WTC11 (cell line): ENCODE measurements at places on chromosomes 6 and 20.

DNA sequence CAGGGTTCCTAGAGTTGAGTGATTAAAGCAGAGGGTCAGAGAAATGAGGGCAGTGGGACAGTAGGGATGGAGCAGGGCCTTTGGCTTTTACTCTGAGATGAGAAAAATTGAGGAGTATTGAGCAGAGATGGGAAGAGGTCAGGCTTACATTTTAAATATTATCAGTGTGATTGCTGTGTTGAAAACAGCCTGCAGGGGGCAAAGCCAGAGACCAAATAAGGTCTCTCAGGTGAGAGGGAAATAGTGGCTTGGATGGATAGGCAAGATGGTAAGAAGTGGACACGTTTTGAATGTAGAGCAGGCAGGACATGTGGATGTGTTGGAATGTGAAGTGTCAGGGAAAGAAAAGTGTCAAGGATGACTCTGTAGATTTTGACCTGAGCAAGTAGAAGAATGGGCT is 105.0 kb upstream of the MAP3K7 start:
- peak; percentile 22 for DNase-seq

DNA sequence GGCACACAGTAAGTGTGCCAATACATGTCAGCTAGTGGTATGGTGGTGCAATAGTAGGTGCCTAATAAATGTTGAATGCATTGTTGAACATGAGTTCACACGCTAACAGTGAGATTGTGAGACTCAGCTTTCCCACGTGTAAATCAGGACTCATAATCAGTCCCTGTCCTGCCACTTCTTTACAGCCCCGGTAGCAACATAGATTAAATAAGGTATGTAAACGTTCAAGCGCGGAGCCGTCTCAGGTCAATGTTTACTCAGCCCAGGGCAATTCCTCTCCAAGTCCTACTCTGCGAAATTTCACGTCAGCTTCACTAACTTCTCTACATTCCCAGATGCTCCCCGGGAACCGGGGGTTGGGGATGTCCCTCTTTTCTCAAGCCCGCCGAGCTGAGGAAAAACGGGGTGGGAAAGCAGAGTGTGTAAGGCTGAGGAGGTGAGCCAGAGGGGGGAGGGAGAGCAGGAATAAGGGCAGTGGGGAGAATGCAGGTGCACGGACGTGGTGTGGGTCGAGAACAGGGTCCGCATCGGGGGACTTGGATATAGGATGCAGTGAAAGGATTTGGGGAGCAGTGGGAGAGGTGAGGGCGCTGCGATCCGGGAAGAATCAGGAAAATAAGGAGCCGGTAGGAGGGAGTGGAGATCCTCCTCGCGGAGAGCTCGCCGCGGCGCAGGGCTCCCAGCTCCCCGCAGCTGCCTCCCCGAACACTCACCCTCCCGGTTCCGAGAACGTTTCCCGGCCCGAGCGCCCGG is 544 bp upstream of the TP53INP2 start:
- peak; percentile 26 for DNase-seq

GRCh38 chr20:54122189-54122588 is 51.6 kb downstream of the CYP24A1 start:
- DNase-seq = no peak

DNA sequence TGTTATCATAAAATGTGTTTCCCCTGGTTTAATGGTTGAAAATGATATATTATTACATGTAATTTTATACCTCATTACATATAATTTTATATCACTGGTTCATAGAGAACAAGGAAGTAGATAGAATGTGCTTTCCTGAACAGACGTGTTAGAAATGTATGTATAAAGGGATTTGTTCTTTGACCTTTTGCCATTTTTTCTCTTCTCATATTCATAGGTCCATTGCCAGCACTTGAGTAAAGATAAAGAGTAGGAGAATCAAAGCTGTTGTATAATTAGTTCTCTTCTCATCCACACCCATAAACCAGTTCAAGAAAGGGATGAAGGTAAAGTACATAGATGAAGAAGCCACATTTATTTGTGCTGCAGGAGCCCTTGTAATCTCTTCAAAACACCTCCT is 46.7 kb downstream of the RNF217 start:
- DNase-seq = no peak

DNA sequence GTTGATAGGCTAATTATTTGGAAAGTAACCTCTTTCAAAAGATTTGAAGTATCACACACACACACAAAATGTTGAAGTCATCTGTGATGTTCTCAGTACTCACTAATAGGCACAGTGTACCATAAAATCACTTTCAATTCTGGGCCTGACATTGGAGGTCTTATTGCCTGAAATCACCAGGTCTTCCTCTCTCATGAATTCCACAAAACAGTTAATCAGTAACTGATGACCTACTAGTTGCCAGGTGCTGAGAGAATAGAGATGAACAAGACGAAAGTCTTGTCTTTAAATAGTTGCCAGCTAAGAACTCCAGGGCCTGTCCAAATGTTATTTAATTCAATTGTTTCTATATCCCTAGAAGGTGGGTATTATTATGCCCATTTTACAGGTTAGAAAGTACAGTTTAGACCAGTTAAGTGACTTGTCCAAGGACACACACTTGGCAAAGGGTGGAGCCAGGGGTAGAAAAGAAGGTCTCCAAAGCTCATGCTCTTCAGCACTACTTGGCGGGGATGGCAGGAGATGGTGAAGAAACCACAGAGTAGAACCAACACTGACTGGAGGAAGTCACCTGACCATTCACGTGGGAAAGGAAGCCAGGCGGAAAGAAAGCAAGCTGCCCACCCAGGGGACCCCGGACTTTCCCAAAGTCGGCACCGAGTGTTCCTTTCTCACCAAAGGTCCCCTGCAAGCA is 116.4 kb downstream of the KIF6 start:
- DNase-seq = no peak

- no peak for DNase-seq
Measured at GRCh38 chr6:50270415-50270814, 220.7 kb upstream of the DEFB112 start.

DNA sequence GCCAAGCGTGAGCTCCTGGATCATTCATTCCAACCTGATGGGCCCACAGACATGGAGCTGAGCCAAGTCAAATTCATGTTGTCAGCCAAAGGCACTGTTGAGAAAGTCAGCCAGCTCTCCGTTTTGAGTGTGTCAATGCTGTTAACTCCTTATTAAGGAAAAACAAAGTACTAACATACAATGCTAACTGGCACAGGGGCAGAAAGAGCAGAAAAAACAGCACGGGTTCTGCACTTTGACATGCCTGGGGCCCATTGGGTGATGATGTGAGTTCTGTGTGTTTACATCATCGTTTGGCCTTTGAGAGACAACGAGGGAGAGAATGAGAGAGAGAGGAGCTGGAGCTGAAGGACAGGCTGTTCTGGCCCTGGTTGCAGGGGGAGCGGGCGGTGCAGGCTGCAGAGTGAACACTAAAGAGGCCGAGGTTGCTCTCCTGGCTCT is 85.9 kb downstream of the SMOC2 start:
- no peak for DNase-seq

GRCh38 chr6:166466178-166467122 is 83.7 kb upstream of the MPC1 start:
- no peak for DNase-seq

GRCh38 chr20:2659547-2659946 is 4.5 kb downstream of the IDH3B start:
- no peak for DNase-seq

DNA sequence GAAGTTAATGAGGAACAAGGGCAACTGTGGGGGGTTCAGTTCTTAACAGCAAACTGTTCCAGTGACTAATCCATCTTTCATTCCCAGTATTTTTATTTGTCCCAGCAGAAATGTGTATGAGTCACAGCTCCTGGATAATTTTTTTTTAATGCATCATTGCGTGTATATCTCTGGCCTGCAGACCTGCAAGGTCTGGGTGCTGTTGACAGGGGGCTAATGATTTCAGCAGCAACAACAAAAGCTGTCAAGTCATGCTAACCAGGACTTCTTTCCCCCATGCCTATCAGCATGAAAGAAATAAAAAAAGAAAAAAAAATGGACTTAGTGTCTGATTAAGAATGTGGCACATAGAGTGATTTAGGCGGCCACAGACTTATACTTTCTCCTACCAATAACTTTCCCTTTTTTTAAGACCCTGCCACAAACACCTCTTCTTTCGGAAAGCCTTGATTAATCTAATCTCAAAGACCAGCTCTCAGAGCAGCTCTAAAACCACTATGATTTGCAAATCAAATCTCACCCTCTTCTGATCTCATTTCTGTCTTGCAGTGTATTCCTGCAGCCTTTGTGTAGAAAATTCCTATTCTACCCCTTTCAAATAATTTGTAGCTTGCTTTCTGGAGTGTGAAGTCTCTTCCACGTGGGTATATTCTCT is 14.2 kb upstream of the PREX1 start:
- DNase-seq = no peak

DNA sequence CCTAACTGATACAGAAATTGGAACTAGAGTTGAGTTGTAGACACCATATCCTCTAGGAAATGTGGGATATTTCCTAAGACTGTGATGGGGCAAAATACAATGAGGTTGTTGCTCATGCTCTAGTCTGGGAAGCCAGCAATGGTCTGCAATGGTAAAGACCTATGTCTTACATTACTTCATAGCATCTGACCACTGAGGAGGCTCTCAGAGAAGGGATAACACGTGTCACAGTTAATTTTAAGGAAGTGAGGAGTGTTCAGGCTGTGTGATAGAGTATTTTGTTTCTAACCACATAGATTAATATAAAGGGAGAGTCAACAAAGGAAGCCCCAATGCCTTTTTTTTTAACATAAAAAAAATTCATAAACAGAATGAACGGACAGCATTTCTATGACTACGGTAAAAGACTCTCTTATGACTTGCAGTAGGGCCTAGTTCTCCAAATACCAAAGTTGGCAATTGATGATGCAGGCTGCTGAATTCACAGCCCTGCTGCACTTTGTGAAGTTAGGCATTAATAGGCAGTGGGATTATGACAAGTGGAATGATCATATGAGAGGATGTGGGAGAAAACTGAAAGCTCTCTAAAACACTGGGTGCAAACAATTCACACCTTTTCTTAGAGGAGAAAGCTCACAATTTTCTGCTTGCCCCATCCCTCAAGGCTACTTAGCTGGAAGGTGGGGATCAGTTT is 13.7 kb downstream of the KCNS1 start:
- no peak for DNase-seq

GRCh38 chr20:63639093-63639975 is 12.4 kb upstream of the GMEB2 start:
- no peak for DNase-seq

- no peak for DNase-seq
Measured at GRCh38 chr6:90175627-90176538, 120.8 kb downstream of the BACH2 start.

DNA sequence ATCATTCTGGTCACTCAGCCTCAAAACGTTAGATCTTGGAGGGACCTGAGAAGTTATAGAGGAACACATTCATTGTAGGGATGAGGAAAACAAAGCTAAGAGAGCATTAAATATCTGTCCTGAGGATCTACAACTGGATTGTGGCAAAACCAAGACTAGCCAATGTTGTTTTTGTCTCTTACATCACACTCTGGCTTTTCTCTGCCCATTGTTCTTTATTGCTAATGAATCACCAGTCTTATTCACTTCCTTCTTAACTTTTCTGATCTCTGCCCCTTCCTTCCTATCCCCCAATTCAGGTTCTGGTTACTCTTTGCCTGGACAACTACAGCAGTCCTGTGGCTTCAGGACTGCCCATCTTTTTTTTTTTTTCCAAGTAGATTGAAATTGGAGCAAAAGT is 57.0 kb upstream of the PREP start:
- DNase-seq = no peak

DNA sequence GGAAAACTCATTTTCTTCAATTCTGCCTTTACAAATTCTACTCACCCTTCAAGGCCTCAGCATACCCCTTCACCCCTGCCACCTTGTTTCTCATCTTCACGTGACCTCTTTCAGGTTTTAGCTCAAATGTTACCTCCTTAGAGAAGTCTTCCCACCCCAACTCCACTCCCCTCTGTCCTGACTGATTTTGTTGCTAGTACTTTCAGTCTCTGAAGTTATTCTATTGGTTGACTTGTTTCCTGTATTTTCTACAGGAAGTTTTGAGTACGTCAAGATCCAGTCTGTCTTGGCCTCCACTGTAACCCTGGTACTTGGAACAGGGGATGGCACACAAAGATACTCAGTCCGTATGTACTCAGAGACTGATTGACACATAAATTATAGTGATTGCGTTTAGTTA is 296.1 kb downstream of the DHX35 start:
- no peak for DNase-seq

DNA sequence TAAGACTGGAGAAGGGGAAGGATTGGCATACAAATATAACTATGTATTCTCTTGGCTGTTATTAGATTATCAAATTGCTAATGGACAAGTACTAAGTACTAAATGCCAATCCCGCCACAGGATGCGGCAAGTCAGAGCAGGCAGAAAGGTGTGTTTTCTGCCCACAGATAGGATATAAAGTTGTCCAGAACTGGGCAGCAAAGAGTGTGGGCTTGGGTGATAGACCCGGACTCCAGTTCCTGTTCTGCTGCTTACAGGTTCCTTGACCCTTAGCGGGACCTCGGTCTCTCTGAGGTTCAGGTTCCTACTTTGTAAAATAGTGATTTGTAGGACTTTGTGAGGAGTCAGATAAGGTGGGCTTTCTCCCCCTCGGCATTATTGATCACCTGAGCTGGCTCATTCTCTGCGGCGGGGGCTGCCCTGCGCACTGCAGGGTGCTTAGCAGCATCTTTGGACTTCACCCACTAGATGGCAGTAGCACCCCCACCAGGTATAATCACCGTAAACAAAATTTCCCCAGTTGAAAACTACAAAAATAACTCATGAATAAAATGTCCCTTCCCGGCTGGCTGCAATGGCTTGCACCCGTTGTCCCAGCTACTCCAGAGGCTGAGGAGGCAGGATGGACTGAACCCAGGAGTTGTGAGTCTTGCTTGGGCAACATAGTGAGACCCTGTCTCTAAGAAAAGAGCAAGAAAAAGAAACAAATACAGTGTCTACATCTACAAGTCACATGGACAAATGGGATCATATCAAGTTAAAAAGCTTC is 193.1 kb downstream of the DOK5 start:
- peak; percentile 26 for DNase-seq

GRCh38 chr6:125444006-125444923 is 142.5 kb upstream of the HDDC2 start:
- no peak for DNase-seq
